ENCODE measurements at places on chromosomes 6 and 20.

DNA sequence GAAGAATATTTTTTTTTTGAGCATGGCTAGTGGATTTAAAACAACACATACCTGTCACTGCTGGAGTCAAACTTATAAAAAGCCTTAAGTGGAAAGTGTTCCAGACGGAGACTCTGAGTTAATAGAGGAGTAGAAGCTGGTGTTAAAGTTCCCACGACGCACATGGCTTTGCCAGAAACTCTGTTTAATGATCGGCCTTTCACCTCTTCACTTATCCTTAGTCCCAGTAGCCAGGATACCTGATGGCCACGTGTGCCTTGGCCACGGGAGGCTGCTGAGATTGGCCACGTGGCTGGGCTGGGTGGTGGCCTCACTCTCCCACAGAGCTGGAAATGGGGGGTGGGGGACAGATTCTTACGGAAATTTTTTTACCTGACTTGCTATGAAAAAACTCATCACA, 333.1 kb downstream of the ZFAND3 start:
- DNase-seq = no peak

DNA sequence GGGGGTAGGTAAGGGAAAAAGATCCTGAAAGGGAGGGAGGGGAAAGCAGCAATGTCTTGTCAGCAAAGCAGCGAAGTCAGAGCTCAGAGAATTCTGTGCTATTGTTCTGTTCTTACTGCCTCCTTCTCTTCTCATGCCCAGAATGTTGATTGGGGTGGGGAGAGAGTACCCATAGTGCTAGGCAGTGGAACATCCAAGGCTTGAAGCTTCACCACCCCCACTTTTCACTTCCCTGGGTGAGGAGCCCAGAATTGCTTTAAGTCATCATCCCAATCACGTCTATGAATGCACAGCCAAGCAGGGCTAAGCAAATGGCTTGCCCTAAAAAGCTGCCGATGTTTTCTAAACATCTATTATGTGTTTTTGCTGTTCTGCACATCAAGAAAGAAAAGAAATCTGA, 16.5 kb downstream of the REPS1 start:
- DNase-seq = no peak

DNA sequence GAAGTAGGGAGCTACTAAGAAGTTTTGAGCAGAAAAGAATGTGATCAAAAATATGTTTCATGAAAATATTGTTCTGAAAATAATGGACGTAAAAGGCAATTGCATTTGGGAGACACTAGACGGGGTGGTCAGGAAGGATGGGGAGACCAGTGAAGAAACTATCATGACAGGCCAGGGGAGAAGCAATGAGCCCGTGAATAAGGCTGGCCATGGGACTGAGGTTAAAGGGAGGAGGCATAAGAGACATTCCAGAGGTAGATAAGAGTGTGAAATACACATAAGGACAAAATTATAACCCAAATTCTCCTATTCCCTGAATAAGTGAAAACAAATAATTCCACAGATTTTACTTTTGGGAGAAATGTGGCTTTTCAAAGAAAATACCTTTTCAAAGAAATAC, 51.7 kb downstream of the MARCKS start:
- DNase-seq = no peak

- no peak for DNase-seq
Observed at GRCh38 chr6:119449331-119450156, 100.0 kb upstream of the MAN1A1 start.

DNA sequence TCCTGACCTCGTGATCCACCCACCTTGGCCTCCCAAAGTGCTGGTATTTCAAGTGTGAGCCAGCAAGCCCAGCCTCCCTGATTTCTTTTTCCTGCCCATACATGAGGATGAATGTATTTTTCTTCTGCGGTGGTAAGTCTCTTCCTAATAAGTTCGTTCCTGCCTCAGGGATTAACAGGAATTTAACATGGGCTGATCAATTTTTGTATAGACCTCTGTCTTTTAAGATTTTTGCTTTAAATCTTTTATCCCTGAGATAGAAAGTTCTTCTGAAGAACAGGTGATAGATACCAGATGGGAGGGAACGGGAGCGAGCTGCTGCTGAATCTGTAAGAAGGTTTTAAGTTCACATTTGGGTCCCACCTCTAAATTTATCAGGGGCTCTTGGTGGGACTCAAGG, 7.0 kb upstream of the ZNFX1 start:
- DNase-seq = no peak

DNA sequence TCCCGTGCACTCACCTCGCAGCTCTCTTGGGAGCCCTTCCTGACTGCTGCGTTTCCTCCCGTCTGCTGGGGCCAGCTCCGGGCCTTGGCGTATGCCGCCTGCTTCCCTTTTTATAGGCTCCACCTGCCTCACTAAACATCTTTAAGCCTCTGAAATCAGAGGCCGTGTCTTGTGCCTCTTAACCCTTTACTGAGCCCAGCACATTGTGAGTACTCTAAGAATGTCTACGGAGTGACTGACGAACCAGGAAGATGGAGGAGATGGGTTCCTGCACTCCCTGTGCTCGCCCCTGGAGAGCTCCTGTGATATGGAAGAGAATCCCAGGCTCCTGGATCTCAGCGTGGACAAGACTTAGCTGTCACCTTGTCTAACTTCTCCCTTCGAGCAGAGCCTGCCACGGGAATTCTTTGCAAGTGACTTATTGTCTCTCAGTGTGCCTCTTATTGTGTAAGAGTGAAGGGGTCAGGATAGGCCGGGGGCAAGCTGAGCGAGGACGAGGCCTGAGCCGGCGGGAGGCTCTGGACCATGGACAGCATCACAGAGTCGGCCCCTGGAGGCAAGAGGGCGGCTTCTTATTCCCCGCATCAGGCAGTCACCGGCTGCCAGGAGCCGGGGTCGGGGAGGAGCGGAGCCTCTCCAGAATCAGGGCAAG, 70.9 kb upstream of the CCDC167 start:
- DNase-seq = peak; percentile 89

DNA sequence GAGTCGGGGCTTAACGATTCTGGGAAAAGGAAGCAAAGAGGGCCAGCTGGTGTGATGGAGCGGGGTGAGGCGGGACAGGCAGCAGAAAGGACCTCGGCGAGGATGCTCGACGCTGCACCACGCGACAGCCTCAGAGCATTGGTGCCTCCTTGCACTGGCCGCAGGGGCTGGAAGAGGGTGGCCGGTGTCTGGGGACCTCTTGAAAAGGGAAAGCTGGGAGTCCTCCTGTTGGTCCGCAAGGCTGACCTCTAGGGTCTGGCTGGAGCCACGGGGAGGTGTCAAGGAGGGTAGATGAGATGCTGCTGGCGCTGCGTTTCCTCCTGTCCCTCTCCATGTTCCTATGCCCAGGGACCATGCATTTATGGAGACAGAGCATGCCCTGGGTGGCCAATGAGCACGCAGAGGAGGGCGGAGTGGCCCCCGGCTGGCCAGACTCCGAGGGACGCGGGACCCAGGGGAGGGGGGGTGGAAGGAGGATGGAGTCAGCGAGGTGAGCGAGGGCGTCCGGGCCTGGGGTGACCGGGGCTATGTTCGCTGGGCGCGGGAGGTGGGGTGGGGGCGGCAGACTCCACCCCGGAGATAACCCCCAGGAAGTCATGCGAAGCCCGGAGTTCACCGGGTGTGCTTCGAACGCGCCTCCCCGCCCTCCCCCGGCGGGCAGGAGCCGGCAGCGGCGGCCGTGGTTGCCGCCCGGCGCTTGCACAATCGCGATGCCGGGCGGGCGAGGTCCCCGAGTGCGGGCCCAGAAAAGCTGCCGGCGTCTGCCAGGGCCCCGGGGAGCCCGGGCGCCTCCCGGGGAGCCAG, at the start of gene CYP24A1:
TSS of gene CYP24A1 (minus strand) at position 334 of the 804 bp plus-strand sequence. CDS start 407 bp downstream, outside the sequence.
- no peak for DNase-seq

DNA sequence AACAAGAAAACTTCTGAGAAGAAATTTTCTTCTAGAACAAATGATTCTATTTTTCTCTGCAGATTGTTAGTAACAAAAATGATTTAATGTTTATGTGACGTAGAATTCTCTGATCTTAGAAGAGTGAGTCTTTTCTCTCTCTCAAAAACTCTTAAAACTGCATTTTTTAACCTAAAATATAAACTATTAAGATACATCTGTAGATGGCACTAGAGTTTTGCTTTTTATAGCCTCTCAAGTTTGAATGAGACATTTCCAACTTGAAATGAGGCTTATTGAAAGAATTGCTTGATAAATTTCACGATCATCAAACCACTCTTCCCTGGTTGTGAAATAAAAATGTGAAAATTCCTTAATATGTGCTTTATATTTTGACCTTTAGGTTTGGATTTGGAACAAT, 53.8 kb downstream of the PHF3 start:
- no peak for DNase-seq

DNA sequence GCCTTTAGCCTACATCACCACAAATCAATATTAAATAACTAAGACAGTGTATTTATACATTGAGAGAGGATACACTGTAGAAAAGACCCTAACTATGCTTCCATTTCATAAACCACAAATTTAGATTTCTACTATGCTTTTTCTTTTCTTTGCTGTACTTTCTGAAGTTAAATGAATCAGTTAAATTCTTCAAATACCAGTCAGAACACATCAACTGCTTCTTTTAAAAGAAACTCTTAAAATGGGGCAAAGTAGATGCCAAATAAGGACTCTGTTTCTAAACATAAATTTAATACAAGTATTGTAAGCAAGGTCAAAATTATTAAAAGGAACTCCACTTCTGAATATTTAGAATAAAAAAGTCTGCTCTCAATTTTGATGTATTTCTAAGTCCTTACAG, 76.9 kb downstream of the GMDS start:
- no peak for DNase-seq

DNA sequence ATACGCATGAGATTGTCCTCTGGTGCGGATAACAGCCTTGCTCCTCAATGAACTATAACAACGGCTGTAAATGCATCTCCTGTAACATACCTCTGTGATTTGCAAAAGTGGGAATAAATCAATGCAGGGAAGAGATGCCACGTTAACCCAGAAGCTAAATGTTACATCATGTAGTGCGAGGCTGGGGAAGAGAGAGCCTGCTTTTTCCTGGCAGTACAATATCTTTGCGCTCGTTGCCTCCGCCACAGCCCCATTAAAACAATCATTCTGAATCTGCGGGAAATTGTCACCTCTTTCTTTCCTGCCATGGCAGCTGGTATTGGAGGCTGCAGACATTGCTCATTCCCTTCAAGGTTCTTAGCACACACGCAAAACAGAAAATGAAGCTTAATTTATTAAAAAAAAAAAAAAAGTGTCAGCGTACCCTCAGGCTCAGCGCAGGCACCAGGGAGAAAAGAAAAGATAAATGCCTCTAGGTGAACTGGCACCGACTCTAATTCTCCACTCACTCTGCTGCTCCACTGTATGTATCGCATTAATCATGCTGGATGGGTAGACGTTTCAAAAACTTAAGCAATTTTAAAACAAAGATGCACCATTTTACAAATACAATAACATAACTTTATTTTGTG, 70.2 kb upstream of the TFB1M start:
- DNase-seq = no peak

- DNase-seq = no peak
Observed at GRCh38 chr20:19590382-19590781, 167.7 kb upstream of the RIN2 start.

DNA sequence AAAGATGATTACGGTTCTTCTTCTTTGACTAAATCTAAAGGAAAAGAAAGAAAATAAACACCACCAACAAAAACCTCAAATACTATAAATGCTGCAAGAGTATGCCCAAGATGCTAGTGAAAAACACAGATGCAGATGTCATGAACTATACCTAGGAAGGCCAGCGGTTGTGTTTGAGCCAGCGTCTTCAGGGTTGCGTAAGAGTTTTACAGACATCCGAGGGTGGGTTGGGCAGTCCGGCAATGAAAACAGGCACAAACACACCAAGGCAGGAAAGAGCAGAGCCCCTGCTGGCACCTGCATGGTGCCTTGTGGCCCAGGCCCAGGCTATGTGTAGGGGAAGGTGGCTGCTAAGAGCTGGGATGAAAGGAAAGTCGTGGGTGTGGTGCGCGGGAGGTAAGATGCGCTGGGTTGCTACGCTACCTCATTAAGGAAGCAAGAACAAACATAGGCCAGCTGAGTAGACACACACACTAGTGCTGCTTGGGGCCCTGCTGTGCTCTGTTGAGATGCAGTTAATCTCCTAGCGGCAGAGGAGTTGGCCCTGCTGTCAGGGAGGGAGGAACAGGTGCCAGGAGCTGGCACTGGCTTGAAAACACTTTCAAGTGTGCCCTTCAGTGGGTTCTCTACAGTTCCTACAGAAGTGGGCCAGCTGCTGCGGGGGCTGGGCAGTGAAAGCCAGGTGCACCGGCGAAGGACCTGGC, 170.2 kb upstream of the PLN start:
- DNase-seq = no peak

DNA sequence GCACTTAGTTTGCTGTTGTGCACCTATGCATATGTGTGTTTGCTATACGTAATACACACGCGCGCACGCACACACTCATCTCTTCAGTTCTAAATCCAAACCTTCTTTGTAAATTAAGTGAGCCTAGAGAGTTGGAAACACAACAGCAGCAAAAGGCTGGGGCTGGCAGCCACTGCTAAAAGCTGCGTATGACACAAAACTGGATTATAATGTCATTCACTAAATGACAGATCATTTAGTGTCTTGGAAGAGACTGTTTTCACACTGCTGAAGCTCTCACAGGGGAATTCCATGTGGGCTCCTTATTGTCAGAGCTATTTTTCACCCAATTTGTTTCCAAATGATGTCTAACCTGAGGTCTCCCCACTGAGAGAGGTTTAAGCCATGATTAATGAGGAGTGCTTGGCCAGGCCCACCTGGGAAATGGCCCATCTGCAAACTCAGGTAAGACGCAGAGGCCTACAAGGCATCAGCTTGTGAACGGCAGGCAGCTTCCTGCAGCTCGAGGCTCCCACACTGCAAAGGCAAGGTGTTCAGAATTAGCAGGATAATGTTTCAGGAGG, 94.2 kb downstream of the OLIG3 start:
- no peak for DNase-seq

DNA sequence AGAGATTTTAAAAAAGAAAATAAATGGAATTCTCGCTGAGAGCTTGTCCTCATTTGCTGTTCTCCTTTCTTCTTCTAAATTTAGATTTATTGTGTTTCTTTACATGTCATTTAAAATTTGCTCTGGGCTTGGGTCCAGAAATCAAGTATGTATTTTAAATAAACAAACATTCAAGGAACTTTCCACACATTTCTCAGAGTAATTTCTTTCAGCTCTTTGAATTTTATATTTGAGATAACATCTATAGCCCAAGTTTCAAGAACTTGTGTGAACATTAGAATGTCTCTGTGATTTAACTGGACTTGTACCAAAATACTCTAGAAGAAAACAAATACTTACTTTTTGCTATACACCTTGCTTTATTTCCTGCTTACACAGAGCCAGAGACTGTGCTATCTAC, 192.3 kb downstream of the TMEM200A start:
- DNase-seq = no peak
